CD4-positive, alpha-beta T cell treated with Interleukin-15 for 4 hours (primary cell): ENCODE measurements at places on chromosomes 5 and 9.

GRCh38 chr9:8802242-8802641 lies 1002.7 kb upstream of the DMAC1 start:
- DNase-seq = no peak

DNA sequence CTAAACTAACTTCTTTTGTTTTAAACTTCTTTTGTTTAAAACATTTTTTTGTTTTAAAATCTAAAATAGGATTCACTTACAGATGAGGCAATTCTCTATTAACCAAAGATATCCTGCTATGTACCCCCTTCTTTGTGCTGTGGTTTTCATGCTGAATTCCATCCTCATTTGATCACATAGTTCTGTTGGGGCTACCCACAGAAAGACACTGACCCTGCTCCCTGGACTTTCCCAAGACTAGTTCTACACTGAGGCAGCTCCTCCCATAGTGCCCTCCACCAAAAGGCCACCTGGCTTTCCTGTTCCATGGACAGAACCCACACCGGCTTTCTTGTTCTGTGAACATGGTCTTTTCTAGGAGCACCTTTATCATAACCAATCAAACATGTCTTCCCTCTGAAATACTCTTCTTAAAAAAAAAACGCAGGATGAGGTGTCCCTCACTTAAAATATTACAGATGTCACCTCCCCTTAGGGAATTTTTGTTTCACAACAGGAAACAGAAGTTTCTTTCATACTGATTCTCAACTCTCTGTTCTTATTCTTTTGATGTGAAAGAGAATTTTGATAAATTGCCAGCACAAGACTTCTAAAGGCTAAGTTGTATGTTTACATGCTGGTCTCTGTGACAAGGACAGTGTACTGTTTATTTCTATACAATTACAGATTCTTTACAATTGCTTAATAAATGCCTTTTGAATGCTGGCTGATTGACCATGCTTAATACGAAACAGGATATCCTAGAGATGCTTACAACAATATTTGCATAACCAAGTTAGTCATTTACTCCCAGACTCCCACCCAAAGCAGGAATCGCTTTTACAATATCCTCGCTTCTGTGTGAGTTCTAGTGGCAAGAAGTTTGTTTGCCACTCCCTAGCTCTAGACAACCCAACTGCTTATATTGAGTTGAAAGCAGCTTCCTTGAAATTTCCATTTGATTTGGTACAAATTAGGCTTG lies 300.4 kb downstream of the DTWD2 start:
- DNase-seq = no peak

GRCh38 chr5:112417931-112418658 lies 982 bp downstream of the EPB41L4A start:
- peak; percentile 57 for DNase-seq

DNA sequence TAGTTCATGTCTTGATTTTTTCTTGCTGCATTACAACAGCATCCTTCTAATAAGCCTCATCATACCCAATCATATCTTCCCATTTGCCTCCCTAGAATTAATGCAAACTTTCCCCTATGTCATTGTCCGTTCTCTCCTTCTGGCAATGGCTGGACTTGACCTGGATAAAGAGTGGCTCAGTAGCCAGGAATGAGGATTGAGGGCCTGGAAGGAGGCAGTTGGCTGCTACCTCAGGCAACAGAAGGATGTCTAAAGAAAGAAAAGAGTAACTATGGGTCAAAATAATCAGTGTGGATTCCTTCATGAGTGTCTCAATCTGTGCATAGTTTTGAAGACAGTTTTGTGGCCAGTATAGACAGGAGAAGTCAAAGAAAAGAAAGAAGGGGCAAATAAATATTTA lies 209.6 kb downstream of the TRPM3 start:
- no peak for DNase-seq

GRCh38 chr5:2802693-2803365 lies 51.4 kb upstream of the IRX2 start:
- DNase-seq = no peak

GRCh38 chr9:19446361-19446861 lies 37.6 kb downstream of the ACER2 start:
- DNase-seq = no peak

- no peak for DNase-seq
Observed at GRCh38 chr9:4035777-4036176, 264.1 kb downstream of the GLIS3 start.

DNA sequence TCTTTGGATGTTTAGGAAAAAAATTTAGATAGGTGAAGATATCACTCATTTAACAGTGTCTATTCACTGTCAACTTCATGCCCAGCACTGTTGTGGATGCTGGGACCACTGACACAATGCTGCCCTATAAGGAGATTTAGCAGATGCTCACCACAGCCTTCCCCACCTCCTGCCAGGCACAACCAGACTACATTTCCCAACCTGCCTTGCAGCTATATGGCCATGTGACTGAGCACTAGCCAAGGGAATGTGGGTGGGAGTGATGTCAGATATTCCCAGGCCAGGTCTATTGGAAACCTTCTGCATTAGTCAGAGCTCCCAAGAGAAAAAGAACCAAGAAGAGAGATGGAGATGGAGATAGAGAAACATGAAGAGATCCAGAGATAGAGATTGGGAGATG lies 302.6 kb upstream of the TAS2R1 start:
- DNase-seq = no peak
